ENCODE measurements at places on chromosomes 12 and 14. TPM values are rescaled to one million over a fixed set of nuclear protein-coding genes. Genes with fewer than 3 reads are reported as not detected.

- no peak for DNase-seq
Observed at GRCh38 chr14:75941030-75941429, 40.8 kb downstream of the TGFB3 start.

The PELI2 gene
- total RNA-seq = 36.7 TPM

DNA sequence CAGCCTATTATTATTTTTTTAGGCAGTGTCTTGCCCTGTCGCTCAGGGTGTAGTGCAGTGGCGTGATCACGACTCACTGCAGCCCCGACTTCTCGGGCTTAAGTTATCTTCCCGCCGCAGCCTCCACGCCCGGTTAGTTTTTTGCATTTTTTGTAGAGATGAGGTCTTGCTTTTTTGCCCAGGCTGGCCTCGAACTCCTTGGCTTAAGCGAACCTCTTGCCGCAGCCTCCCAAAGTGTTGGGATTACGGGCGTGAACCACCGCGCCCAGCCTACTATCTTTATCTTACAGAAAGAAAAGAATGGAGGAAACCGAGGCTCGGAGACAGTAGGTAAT lies 507 bp upstream of the PTPN11 start:
- DNase-seq = no peak

GRCh38 chr12:116859079-116859478 lies 22.2 kb downstream of the HRK start:
- no peak for DNase-seq

The MAGOHB gene
- total RNA-seq = 18.3 TPM

GRCh38 chr12:120858306-120859088 lies 45.7 kb downstream of the SPPL3 start:
- no peak for DNase-seq

The DTX3 gene
- total RNA-seq = 51.4 TPM

DNA sequence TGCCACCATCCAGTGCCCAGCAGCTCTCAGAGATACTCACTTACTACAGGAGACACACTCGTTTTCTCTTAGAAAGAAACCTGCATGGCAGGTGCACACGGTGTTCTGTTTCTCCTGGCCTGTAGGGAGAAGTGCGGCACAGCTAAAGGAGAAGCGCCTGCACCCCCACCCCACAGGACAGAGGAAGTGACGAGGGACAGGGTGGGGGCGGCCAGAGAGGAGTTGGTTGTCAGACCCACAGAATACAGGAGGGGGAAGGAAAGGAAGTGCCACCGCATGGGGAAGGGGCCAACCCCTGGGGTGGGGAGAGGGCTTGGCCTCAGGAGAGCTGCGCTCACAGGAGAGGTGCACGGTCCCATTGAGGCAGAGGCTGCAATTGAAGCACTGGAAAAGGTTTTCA lies 8.8 kb downstream of the TNFRSF1A start:
- no peak for DNase-seq

DNA sequence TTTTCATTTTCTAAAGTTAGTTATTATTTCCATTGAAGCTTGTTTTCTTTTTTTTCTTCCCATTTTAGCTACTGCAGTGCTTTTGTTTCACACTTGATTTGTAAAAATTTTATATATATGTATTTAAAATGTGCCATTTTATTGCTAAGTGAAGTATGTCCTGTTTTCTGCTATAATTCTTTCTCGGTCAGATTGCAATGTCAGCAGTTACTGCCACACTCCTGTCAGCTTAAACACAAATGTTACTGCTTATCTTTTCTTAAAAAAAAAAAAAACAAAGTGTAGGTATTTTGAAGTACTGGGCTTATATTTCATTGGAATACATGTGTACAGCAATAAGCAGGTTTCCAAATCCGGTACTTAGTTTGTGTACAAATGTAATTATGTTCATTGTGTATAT lies 63.4 kb upstream of the AEBP2 start:
- DNase-seq = no peak

- DNase-seq = no peak
Observed at GRCh38 chr12:293199-293598, 30.6 kb upstream of the SLC6A13 start.

GRCh38 chr12:58541300-58541690 lies 379.0 kb downstream of the LRIG3 start:
- no peak for DNase-seq

DNA sequence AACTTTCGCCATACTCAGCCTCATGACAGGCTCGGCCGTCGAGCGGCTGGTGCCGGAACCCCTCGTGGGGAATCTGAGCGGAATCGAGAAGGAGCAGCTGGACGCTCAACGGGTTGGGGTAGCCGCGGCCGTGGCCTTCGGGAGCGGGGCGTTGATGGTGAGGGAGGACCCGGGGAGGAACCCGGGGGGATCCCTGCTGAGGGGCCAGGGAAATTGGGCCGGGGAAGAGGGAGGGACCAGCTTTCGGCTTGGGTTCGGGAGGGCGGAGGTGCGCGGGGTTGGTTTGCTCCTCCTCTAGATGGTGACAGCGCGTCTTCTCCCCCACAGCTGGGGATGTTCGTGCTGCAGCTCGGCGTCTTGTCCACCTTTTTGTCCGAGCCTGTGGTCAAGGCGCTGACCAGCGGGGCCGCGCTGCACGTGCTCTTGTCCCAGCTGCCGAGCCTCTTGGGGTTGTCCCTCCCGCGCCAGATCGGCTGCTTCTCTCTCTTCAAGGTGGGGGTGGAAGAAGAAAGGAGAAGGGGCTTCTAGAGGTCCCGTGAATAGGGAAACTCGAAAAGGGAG lies 9.8 kb downstream of the ARHGEF25 start:
- DNase-seq = no peak

- DNase-seq = no peak
Observed at GRCh38 chr12:47207340-47207717, 127.6 kb upstream of the AMIGO2 start.

DNA sequence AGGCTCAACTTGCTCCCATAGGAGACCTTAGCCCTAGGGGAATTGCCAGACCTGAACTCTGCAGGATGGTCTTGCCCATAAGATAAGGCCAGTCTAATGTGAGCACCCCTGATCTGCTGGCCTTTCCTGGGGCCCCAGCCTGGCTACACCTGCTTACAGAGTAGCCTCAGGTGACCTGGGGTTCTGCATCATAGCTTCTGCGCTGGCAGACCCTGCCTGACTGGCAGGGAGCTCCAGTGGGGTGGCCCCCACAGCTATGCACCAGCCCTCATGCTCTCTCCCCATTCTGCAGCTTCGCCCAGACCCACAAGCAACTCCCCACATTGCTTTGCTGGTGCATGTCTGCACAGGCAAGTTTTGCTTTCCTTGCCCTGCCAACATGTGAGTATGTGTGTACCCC lies 371.3 kb upstream of the CLEC14A start:
- no peak for DNase-seq

The NPFF gene
- not detected for total RNA-seq

The TOMM20L gene
- not detected for total RNA-seq

The STON2 gene
- 19.2 TPM for total RNA-seq

DNA sequence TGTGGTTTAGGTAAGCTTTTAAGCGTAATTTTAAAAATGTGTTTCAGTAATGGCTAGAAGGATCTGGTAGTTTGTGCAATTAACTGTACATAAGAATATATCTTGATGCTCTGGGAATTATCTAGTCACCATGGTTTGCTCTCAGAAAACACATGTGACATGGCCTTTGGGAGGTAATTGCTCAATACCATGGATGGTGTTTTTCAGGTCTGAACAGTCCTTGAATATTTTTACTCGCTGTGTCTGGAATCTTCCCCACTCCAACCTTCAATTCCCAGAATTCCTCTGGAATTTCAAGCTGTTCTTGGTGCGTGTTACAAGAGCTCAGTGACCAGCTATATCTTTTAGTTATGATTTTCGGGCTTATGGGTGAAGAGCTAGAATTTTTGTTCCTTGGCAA lies 85.3 kb downstream of the DAAM1 start:
- no peak for DNase-seq

The FLRT2 gene
- 84.0 TPM for total RNA-seq

DNA sequence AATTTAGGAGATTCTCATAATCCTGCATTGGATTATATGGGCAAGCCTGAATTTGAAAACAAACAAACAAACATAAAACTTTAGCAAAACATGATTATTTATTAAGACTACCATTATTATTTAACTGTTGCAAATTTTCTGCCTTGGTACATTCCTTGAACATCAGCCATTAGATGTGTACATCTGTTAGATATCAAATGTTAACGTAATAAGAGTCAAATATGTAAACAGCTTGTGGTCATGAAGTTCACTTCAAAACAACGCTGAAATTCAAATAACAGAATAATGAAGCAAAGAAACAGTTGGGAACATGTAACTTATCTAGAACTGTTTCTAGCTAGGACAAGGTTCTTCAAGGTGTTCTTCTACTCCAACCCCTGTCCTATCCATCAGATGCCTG lies 14.3 kb upstream of the TMX1 start:
- DNase-seq = no peak

The SRGAP1 gene
- 40.8 TPM for total RNA-seq

GRCh38 chr12:92624236-92624635 lies 78.6 kb upstream of the PLEKHG7 start:
- DNase-seq = no peak

- no peak for DNase-seq
Observed at GRCh38 chr14:66383257-66383656, 102.9 kb upstream of the CCDC196 start.

GRCh38 chr14:59582845-59583509 lies 6.4 kb upstream of the CCDC175 start:
- DNase-seq = no peak

DNA sequence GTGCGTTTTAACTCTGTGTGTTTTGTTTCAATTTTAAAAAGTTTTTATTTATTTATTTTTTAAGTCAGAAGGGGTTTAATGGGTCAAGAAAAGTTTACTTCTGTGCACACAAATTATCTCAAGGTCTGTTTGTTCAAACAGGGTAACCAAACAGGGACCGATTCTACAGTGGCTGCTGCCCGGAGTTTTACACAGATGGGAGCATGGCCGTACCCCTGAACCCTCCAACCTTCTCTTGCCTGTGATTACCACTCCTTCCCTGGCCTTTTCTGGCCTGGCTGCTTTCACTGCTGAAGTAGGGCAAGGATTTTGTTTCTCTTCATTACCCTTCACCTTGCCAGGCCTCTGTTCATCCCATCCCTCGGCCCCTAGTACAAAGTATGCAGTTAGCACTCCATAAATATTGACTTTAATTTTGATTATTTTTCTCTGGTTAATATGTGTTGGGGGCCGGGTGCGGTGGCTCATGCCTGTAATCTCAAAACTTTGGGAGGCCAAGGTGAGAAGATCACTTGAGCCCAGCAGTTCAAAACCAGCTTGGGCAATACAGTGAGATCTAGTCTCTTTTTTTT lies 15.8 kb upstream of the FBXL14 start:
- DNase-seq = no peak

GRCh38 chr14:78469947-78470346 lies 299.8 kb downstream of the NRXN3 start:
- DNase-seq = no peak

The GLIPR1L2 gene
- 0.41 TPM for total RNA-seq

The INHBE gene
- not detected for total RNA-seq

The GALNT9 gene
- total RNA-seq = 4.9 TPM

The CTSG gene
- total RNA-seq = not detected

The FGF23 gene
- total RNA-seq = not detected

- no peak for DNase-seq
Observed at GRCh38 chr14:50040401-50040775, 76.0 kb downstream of the VCPKMT start.

- DNase-seq = no peak
Observed at GRCh38 chr12:105445249-105445648, 114.8 kb downstream of the C12orf75 start.

DNA sequence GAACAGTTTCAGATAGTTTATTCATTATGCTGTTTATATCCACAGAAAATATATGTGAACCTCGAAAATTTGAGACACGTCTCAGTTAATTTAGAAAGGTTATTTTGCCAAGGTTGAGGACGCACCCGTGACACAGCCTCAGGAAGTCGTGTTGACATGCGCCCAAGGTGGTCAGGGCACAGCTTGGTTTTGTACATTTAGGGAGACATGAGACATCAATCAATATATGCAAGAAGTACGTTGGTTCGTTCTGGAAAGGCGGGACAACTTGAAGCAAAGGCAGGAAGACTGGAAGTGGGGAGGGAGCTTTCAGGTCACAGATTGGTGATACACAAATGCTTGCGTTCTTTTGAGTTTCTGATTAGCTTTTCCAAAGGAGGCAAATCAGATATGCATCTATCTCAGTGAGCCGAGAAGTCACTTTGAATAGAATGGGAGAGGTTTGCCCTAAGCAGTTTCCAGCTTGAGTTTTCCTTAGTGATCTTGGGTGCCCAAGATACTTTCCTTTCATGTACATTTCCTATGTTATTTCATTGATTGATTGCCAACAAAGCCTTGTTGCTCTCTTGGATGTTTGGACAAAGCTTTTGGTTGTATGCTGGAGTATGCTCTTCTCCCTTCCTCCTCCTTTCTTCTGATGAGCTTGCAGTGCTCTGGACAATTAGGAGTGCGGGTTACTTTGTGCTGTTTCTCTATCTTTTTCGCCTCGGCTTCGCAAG lies 3.2 kb downstream of the SNAPC1 start:
- no peak for DNase-seq

The KRT81 gene
- total RNA-seq = not detected

DNA sequence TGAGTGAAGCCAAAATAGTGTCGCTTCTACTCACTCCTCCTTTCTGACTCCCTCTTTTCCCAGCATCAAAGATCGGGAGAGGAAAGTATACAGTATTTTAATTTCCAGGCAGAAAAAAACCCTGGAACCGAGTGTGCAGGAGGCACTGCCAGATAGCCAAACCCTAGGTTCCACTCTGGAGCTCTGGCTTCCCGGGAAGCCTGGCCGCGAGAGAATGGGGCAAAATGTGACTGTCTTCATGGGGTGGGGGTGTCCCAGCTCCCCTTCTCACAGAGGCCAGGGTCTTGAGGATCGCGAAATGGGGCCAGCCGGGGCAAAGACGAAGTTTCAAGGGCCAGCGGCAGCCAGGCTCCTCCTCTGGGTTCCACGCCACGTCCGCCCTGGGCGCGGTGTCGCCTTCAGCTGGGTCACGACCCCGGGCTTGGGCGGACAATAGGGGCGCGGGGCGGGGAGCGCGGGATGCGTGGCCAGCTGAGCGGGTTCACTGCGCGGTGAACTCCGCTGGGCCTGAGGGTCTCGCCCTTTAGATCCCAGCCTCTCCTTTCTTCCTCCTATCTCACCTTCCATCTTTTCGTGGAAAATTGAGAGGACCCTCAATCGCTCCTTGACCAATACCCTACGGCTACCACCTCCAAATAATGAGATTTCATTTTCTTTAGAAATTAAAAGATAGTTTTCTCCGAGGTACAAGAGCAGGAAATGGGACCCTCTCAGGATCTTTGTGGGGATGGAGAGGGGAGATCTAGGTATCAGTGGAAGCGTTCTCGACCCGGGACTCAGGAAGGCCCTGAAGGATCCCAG lies 6.7 kb downstream of the HOXC4 start:
- no peak for DNase-seq

Measured in frontal cortex (tissue), 4 donors.